Sciatic nerve (tissue), 2 donors: ENCODE measurements at places on chromosomes 1 and 21.
A peak's percentile ranks its signal among the peaks of the same experiment; 100 is the strongest.

DNA sequence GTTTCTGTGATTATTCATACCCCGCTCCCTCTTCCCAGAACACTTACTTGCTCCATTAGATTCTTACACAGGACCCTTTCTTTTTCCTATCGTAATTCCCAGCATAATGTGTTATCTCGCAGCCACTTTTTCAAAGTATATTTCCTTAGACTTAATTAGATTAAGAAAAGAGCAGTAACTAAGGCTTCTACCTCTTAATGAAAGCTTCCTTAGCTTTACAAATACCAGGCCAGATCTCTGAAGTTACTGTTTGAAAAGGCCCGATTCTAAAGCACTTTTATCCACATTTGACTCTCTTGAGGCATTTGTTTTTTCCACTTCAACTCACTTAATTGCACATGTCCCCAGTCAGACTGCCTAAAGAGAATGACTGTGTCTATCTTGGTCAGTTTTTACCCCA, 1264.3 kb upstream of the ADGRL2 start:
- no peak for DNase-seq

DNA sequence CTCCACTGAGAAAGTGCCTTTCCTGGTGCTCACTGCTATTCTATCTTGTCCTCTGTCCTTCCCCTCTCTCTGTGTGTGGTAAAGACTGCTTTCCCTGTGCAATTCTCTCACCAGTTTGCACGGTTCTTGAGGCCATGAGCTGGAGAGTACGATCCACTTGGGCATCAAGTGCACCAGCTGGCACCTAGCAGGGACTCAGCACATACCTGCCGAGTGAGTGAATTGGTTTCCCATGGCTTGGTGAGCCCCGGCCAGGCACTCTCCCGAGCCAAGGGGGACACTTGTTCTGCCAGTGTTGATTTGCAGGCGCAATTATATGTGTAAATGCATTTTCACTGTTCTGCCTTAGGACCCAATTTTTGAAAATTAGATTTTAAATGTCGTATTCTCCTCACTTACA, 313.5 kb downstream of the DISC1 start:
- no peak for DNase-seq

DNA sequence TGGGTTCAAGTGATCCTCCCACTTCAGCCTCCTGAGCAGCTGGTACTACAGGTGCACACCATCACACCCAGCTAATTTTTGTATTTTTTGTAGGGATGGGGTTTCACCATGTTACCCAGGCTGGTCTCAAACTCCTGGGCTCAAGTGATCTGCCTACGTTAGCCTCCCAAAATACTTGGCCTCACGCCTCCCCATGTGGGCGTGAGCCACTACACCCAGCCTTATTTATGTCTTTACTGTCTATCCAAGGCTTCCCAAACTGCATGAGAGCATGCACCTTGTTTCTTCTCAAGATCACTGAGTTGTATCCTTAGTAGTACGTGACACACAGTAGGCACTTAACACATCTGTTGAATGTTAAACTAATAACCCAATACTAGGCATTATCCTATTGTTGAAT, 14.2 kb downstream of the WASF2 start:
- no peak for DNase-seq

GRCh38 chr1:208254862-208255261, 10.7 kb upstream of the PLXNA2 start:
- no peak for DNase-seq

GRCh38 chr1:206912445-206913095, 9.2 kb downstream of the FCMR start:
- peak; percentile 78 for DNase-seq

- no peak for DNase-seq
These were observed 89.3 kb downstream of the PRDM16 start for GRCh38 chr1:3158347-3158746.

DNA sequence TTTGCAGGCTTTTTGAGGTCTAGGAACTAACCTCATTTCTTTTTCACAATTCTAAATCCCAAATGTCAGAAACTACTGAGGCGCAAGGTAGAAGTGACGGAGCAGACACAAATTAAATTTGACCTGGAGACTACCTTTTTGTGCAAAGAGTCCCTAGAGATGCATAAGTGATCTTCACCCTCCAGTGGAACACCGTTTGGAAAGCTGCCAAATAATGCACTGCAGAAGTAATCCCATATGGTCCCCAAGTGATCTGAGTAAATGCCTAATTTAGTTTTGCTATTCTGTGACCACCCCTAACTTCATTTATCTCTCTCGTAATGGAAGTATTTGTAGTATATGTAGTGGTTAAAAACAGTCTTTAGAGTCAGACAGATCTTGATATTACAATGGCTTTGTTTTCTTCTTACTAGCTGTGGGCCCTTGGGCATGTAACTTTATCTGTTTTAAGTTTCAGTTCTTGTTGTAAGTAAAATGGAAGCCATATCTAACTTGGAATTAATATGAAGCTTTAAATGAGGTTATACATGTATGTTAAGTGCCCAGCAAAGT, 70.4 kb upstream of the IPO9 start:
- DNase-seq, result no peak

- DNase-seq, result peak; percentile 26
These were observed 113.1 kb downstream of the KCNN3 start for GRCh38 chr1:154756793-154757548.

GRCh38 chr1:221776495-221777301, 34.8 kb upstream of the DUSP10 start:
- no peak for DNase-seq

DNA sequence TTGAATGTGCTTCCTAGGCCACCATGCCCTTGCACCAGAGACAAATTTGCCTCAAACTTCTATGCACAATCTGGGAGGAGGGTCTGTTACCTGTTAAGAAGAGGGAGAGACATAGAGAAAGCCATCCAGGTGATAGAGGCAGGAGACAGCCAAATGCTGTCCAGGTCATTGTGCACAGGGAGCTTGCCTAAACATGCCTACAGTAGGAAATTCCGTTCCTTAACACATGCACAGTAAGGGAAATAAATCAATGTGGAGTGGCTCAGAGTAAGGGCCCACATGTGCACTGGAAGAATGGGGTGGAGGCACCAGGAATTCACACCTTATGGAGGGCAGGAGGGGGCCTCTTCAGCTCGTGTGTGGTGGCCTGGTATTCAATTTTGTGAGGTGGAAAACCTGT, 19.5 kb upstream of the CREG1 start:
- DNase-seq, result no peak

DNA sequence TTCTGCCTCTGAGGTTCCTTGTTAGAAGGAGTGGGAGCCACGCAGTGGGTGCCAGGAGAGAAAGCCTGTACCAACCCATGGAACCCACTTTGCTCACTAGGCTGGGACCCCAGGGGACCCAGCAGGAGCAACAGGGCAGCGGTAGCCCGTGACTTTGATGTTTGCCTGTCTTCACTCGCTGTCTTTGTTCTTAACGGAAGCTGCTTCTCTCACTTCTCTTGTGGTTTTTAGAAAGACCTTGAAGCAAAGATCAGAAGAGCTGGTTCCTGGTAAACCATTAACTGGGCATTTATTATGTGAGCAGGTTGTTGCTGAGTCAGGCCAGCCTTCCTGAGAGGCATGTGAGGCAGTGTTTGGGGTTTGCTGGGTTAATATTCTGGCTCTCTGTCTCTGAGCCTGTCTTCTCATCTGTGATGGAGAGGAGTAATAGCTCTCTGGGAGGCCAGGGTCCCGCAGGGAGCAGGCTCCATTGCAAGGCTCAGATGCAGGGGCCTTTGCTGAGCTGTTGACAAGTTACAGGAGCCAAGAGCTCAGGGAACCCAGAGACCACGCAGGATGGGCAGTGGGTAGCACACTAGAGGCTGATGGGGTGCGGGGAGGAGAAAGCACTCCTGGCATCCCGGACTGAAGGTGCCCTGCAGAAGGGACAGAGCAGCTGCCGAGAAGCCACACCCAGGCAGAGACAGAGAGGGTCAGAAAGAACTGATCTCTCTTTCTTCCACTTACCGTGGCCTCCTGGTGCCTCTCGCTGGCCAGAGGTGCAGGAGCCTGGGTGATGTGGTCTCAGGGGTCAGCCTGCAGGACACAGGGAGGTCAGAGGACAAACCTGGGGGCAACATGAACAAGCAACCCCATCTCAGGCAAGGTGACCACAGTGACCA, 367.5 kb upstream of the C1orf174 start:
- no peak for DNase-seq

GRCh38 chr1:241802863-241803262, 45.1 kb upstream of the EXO1 start:
- no peak for DNase-seq

DNA sequence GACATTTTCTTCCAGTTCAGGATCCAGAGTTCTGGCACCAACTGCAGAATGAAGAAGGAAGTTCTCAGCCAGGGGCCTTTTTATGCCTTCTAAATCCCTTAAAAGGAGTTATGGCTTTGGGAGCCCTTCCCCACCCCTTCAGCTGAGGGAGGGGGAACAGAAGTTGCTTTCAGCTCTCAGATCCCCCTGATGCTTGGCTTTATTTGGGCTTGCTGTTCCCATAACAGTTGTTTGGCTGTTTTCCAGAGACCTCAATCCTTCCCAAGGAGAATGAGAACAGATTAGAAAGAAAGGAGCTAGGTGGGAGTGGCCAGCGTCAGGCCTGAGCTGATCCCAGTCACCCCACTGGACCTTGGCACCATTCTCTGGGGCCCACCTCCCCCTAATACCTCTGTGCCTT, at the start of gene RPE65:
TSS of gene RPE65 (minus strand) at position 54 of the 400 bp plus-strand sequence. CDS start at position 5, 49 bp downstream.
- DNase-seq, result no peak

- DNase-seq, result no peak
These were observed 23.4 kb upstream of the KCND3 start for GRCh38 chr1:112012823-112013222.

DNA sequence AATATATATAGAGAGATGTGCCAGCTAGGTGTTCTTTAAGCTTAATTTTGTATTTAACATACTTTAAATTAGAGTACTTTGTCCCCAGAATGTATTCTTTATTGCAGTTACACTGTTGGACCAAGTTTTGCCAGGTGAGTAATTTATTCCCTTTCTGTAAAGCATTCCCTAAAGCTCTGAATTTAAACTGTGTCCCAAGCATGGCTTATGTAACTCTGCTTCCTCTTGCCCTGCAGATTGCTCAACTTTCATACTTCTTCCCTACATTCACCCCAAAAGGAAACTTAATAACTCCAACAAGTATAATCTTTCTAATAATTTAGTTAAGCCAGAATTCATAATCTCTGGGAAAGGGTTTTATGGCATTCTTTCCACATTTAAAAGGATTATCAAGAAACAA, 5.6 kb downstream of the LYPLAL1 start:
- no peak for DNase-seq

- DNase-seq, result no peak
These were observed 20.3 kb downstream of the CD1B start for GRCh38 chr1:158311066-158311465.

DNA sequence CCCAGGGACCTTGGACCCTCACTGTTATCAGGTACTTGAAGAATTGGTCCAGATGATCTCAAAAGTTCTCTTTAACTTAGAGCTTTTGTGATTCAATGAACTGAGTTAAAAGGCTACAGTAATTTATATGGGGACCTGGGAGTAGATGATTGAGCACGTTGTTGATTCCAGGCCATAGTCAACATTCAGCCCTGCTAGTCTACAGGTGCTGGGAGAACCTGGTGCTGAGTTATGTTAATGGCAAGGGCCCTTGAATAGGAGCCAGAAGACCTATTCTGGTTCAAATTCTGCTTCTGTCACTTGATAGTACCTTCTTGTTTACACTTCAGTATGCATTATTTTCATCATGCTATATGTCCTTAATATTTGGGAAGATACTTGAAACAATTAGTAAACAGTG, 11.2 kb downstream of the DYRK3 start:
- DNase-seq, result no peak

DNA sequence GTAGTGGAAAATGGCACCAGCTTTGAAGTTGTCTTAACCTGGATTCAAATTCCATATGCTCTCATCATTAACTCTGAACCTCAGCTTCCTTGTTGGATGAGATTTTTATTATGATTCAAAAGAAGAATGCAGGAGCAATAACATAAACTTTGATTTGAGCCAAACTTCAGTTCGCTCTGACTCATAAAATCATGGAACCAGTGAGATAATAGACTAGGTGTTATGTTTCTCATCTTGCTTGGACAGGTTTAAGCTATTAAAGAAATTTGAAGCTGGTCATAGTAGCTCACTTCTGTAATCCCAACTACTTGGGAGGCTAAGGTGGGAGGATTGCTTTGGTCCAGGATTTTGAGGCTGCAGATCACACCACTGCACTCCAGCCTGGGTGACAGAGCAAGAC, 172.8 kb downstream of the CLEC20A start:
- no peak for DNase-seq

- no peak for DNase-seq
These were observed 106.0 kb downstream of the MRPS6 start for GRCh38 chr21:34179204-34179935.

GRCh38 chr21:43868461-43868860, 3.4 kb downstream of the AGPAT3 start:
- DNase-seq, result no peak

- DNase-seq, result no peak
These were observed 15.9 kb downstream of the RNU5D-1 start for GRCh38 chr1:44714944-44715571.

DNA sequence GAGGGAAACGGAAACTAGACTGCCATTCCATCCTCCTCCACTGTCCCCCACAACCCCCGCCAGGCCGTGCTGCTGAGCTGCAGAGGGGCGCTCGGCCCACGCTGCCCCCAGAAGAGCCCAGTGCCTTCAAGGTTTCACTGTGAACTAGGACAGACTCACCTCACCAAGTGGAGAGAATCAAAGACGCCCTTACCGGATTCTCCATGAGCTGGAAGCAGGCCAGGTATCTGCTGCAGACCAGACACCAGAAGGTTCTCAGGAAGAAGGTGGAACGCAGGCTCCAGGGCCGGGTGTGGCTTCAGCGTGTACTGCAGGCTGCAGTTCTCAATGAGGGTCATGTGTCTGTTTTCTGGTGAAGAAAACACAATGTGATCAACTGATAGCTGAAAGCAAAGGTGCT, 30.6 kb downstream of the NPHP4 start:
- peak; percentile 49 for DNase-seq

DNA sequence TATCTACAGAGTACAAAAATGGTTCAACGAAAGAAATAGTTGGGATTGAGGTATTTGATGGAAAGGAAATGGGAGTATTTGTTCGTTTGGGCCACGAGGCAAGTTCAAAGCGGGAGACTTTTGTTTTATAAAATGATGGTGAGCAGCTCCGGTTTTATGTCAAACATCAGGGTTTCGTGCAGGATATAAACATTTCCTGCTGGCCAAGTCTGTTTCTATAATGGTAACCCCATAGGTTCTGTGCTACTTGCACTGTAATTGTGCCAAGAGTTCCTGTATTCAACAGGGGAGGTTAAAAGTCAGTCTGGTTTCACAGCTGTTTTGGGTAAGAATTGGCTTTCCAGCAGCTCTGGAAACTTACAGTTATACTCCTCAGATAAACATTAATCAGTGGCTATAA, 290.3 kb upstream of the NRIP1 start:
- no peak for DNase-seq

- DNase-seq, result no peak
These were observed 8.5 kb upstream of the SPATA6 start for GRCh38 chr1:48480504-48480903.

- DNase-seq, result no peak
These were observed 3.2 kb downstream of the FCRL2 start for GRCh38 chr1:157773493-157774350.
